ENCODE measurements at places on chromosomes 2 and 18. TPM values are rescaled to one million over a fixed set of nuclear protein-coding genes. Genes with fewer than 3 reads are reported as not detected.
A peak's percentile ranks its signal among the peaks of the same experiment; 100 is the strongest.

DNA sequence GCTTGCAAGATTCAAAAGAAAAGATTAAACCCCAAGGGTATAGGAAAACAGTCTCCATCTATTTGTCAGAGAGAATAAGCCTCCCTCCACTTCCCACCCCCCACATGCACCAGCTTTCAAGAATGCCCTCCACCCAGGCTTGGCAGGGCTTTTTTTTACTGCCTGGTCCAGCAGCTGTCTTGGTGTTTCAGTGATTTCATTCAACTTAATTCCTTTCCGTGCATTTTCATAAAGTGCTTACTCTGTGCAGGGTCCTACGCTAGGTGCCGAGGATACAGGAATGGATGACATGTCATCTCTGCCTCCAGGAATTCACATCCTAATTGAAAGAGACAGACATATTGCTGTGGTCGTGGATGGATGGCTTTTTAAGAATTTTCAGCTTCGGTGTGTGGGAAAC lies 117.9 kb downstream of the LRATD1 start:
- no peak for DNase-seq

GRCh38 chr2:219695145-219695709 lies 67.8 kb downstream of the SLC4A3 start:
- DNase-seq: no peak

DNA sequence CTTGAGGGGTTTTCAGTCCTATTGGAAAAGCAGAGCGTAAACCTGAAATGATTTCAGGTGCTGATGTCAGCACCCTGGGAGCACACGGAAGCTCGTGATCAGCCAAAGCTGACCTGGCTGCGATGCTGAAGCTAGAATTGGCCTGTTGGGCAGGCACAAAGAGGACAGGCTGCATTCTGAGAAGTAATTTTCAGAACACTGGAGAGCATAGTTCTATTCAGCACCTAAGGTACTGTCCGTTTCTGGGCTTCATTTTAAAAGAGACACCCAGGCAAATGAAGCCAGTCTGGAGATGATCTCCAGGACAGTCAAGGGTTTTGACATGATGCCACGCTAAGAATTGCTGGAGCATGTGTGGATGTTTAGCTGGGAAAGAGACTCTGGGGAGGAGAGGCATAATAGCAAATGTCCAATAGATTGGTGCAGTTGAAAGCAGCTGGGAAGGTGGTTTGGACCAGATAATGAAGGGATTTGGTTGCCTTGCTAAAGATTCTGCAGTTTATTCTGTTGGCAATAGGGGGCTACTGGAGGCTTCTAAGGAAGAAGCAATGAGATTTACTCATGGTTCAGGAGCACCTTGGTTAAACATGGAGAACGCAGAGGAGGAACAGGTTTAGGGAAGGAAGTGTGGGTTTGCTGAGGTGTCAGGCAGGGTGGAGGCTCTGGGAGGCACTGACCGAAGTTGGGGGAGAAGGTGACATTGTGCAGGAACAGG lies 86.6 kb downstream of the ACOXL start:
- no peak for DNase-seq

DNA sequence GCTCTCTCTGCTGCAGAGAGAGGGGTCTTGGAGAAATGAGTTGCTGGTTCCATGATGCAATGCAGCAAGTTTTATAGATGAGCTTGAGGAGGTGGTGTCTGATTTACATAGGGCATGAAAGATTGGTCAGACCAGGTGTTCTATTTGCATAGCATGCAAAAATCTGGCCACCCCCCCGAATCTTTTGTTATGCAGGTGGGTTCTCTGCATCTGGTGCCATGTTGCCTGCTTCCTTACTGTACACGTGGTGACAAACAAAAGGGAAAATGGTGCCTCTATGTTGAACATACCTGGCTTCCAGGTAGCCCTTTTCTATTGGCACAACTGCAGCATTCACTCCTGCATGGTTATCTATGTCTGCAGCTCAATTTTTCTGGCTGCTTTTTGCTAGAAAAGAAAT lies 169.4 kb downstream of the GALNT1 start:
- DNase-seq: no peak

GRCh38 chr2:173996766-173997165 lies 31.6 kb upstream of the SP3 start:
- no peak for DNase-seq

DNA sequence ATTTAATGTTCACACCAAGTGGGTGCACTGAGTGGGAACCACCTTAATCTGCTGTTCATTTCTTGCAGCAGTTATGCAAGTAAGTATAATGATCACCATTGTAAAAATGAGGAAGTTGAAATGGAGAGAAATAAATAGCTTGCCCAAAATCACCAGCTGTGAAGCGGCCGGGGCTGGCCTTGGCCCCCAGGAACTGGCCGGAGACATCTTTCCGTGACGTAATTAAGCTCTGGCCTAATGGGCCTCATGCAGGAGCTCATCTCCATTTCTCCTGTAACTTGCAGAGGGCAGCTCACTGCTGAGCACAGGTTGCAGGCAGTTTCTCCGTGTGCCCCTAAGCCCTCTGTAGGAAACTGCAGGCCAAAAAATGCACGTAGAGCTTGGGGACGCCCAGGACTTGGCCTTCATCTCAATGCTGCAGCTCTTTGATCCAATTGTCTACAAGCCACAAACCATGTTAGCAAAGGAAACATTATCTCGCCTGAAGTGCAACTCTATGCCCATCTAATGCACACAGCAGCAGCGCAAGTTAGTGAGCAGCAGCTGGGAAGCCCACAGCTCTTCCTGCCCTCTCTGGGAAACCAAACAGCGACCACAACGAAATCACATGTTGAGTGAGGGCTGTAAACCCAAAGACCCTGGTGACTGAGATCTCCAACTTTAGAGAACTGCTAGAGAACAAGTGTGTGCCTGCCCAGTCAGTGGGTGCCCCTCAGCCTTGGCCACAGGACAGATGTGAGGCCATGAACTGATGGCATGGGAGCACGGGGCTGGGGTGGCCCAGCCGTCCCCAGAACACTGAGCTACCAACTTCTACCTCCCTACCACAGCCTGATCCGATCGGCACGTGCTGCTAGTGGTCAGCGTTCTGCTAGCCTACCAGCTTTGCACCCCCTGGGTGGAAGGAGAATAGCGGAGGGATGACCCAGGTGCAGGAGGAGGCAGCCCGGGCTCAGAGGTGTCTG lies 28.8 kb downstream of the APCDD1 start:
- no peak for DNase-seq

GRCh38 chr2:49129034-49129433 lies 25.3 kb downstream of the FSHR start:
- DNase-seq: no peak

GRCh38 chr18:35525795-35526494 lies 28.2 kb upstream of the INO80C start:
- no peak for DNase-seq

GRCh38 chr2:11127761-11128160 lies 27.5 kb upstream of the SLC66A3 start:
- no peak for DNase-seq

- DNase-seq: peak; percentile 42
Observed at GRCh38 chr2:12615509-12615908, 101.2 kb upstream of the TRIB2 start.

- DNase-seq: peak; percentile 83
Observed at GRCh38 chr2:46187112-46187618, 110.0 kb upstream of the EPAS1 start.

- no peak for DNase-seq
Observed at GRCh38 chr2:176137906-176138305, 8.4 kb downstream of the HOXD8 start.

DNA sequence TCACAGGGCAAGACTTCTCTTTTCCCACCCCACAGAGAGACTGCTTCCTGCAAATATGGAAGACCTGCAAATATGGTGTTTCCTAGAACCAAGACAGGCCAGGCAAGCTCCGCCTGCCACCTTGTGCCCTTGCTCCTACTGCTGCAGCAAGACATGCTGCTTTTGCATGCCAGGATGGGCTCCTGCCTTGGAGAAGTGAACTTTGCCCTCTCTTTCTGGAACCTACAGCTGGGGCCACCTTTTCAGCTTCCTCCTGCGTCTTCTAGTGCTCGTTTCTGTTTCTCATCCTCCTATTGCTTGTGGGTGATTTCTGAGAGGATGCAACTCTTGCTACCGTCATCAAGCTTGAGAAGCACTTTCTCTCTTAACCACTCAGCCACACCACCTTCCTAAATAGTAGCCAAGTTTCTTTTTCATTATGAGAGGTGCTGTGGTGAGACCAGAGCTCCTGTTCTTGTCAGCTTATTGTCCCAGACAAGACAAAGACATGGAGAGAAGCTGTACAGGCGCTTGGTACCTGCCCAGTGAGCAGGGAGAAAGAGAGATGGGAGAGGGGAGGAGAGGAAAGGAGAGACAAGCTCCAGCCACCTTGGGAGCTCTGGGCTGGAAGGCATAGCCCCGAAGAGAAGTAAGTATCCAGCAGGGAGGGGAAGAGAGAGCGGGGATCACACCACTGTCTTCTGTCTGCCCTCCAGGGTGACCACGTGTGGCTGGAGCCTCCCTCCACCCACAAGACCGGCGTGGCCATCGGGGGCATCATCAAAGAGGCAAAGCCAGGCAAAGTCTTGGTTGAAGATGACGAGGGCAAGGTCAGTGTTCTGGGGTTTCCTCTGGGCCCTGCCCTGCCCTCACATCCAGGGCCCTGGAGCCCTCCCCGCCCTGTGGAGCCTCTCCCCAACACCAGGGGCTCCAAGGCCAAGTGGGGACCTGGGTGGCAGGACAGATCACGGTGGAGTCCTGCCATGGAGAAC lies 28.3 kb downstream of the MYO7B start:
- no peak for DNase-seq

- DNase-seq: no peak
Observed at GRCh38 chr2:131413148-131413747, 49.3 kb upstream of the RAB6D start.

GRCh38 chr2:160372585-160372984 lies 121.0 kb downstream of the RBMS1 start:
- peak; percentile 55 for DNase-seq

DNA sequence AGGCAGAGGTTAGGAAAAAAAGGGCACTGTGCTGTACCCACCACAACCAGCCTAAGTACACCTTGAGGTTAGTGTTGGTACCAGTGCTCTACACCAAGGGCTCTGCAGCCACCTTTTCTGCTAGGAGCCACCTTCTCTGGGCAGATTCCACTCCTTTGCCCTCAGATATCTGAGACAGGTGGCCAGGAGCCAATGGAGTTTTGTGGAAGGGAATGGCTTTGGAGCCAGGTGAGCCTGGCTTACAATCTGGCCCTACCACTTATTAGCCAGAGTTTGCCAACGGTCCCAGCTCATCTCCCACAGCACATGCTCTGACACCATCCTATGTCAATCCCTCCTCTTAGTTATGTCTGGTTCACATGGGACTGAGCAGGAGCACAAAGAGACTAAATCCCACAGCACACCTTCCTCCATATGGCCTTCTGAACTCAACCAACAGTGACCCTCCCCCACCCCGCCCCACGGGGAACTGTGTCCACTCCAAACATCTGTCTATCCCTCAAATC lies 77.5 kb downstream of the CLHC1 start:
- no peak for DNase-seq

DNA sequence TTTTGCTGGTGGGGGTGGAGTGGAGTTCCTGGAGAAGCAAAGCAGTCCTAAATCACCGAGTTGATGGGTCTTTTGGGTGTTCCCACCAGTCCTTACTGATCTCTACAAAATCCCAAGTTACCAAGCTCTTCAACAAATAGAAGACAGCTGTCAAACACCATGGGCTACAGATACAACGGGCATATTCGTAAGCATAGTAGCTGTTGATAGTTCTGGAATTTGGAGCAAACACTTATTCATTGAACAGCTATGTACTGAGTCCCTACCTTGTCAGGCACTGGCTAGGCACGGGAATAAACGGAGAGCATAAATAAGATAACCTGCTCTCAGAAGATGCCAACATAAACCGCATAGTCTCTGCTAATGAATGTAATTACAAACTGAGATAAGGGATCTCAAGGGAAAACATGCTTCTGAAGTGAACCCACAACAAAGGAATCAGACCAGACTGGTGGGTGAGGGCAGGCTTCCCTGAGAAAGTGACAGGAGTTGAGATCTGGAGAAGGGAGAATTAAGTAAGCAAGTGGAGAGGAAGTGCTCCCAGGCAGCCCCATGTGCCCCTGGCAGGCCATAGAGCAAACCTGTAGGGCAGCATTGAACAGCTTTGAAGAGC lies 947 bp upstream of the ANKRD44 start:
- DNase-seq: no peak

DNA sequence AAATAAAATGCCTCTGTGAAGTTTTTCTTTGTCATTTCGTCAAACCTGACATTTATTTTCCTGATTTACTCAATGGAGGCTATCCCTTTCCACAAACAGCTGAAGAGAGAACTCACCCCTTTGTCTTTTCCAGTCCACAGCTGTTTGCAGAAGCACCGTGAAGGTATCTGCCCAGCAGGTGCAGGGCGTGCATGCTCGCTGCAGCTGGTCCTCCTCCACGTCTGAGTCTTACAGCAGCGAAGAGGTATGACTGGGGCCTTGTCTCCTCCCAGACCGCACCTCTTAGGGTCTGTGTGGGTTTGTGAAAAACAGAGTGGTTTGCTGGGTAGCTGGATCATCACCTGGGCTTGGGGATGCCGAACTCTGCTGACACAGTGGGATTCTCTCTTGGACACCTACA lies 9.7 kb downstream of the SPP2 start:
- DNase-seq: no peak

DNA sequence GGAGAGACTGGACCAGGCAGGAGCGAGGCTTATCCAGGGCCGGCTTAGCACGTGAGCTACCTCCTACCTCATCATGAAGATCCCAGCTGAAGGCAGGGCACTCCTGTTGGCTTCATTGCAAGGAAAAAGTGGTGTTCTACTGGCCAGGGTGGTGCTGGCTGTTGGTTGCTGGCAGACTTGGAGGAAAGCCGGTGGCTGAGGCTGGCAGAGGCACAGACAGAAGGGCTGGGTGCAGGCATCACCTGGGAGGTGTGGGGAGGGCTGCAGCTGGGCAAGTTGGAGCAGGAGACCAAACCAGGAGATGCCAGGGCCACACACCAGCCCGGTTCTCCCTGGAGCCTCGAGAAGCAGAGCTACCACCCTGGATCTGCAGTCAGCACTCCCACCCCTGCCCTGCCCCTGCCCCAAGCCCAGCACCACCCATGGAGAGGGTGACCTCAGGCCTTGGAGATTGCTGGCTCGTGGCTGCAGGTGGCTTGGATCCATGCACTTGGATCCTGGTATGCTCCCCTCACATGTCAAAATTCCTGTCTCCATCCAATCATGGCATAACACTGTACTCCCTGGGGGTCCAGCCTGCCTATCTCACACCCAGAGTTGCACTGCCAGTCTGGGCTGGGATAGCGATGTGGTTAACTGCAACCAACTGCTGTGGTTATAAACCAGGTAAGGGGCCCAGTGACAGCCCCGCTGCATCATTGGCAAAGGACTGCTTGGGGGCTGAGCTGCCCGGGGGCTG lies 49.7 kb downstream of the GLI2 start:
- no peak for DNase-seq

HOXD3 gene
- total RNA-seq: 1.5 TPM

MC4R gene
- not detected for total RNA-seq

C2orf72 gene
- total RNA-seq: not detected

TXNL4A gene
- total RNA-seq: 176 TPM

FIGN gene
- 0.16 TPM for total RNA-seq

VSNL1 gene
- 30.3 TPM for total RNA-seq

LYG1 gene
- not detected for total RNA-seq
